ENCODE measurements at places on chromosomes 7 and 10. TPM values are rescaled to one million over a fixed set of nuclear protein-coding genes. Genes with fewer than 3 reads are reported as not detected.

HOXA6 gene
- total RNA-seq = 2.0 TPM

NAT16 gene
- not detected for total RNA-seq

ASAH2 gene
- 7.4 TPM for total RNA-seq

PNLIP gene
- total RNA-seq = not detected

All from MCF 10A (cell line).